ENCODE measurements at places on chromosomes 1 and 21.

- no peak for DNase-seq
Measured at GRCh38 chr1:67680486-67680885, 4.5 kb upstream of the GADD45A start.

DNA sequence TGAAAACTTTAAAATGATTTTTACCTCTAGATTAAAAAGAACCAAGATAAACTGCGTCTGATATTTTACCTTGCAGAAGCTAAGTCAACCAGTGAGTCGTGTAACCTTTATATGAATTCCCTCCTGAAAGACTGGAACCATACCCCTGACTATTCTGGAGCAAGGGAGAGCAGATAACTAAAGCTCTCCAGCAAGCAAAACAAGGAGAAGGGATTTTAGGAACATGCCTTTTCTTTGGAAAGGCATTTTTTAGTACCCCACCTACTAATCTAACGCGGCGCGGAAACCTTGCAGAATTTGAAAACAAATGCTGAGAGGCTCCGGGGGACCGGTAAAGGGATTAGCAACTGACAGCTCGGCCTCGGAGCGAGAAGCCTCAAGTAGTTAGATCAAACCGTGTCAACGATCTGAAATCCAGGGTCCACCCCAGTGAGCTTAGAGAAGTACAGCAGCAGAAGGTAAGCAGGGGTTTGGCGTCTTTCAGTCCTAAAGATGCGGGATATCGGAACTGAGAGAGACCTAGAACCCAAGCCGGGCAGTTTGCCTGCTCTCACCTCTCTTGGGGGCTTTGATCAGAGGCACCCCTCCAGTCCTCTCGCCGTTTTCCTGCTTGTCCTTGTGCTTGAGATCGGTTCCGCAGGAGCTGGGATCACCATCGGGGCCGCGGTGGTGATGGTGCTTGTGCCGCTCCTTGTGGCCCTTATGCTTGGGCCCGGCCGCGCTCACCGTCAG is 954 bp downstream of the RSBN1 start:
- peak; percentile 25 for DNase-seq

DNA sequence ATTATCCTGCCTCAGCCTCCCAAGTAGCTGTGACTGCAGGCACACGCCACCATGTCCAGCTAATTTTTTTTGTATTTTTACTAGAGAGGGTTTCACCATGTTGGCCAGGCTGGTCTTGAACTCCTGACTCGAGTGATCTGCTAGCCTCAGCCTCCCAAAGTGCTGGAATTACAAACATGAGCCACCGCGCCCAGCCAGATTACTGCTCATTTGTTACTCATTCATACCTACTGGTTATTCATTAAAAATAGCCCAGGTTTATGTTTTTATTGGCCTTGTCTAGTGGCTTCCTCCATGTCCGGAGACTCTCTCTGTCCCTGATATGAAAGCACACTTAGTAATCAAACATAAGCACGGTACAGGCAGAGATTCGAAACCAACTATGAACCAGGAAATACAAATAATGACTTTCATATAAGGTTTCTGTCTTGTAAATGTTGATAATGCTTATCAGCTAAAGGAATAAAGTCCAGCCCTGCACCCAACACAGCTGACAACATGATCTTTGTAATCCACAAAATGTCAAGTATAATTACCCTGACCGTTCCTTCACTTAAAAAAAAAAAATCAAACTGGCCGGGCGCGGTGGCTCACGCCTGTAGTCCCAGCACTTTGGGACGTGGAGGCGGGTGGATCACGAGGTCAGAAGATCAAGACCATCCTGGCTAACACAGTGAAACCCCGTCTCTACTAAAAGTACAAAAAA is 50.4 kb upstream of the CXADR start:
- DNase-seq, result no peak

DNA sequence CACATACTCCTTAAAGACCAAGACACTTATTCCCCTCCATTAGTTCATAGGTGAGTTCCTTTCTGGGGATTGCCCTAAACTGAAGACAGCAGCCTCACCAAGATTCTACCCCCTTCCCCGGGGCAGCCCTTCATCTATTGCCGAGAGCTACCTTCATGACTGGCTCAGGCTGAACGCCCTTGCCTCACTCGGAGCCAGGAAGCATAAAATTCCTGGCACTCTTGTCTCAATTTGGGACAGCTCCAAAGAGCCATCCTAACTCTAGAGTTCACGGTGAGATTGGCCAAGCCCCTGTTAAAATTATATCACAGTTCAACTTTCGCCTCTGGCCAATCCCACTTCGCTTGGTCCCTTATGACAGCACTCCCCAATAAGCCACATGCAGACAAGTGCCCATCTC is 113.0 kb upstream of the PROX1 start:
- no peak for DNase-seq

- no peak for DNase-seq
Measured at GRCh38 chr1:48679859-48680258, 96.8 kb downstream of the BEND5 start.

GRCh38 chr1:216960716-216961115 is 237.5 kb upstream of the ESRRG start:
- DNase-seq, result no peak

GRCh38 chr21:17455451-17455850 is 57.4 kb upstream of the CXADR start:
- no peak for DNase-seq
